ENCODE measurements at places on chromosomes 11 and 22. TPM values are rescaled to one million over a fixed set of nuclear protein-coding genes. Genes with fewer than 3 reads are reported as not detected.

ZFP91 gene
- 41.0 TPM for total RNA-seq

BBOX1 gene
- total RNA-seq, result not detected

DNA sequence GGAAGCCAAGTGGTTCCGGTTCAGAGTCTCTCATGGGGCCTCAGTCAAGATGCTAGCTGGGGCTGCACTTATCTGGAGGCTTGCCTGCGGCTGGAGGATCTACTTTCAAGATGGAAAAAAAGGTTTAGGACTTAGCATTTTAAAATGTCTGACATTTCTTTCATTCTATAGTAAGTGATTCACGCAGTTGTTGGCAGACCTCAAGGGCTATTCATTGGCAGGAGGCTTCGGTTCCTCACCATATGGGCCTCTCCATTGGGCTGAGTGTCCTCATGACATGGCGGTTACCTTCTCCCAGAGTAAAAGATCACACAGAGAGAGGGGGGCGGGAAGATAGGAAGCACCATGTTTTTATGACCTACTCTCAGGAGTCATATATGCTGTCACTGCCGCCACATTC lies 298.0 kb upstream of the PLET1 start:
- peaks cover 1% of the 10 kb centered on the region for H3K27me3 ChIP-seq
- no peak overlapping the region for H3K4me3 ChIP-seq
- H3K36me3 ChIP-seq, result no peaks in the 10 kb centered on the region
- DNase-seq, result no peak
- no peak overlapping the region for H3K27ac ChIP-seq

GRCh38 chr11:120708511-120709183 lies 197.1 kb downstream of the GRIK4 start:
- no peak for DNase-seq
- no peaks in the 10 kb centered on the region for H3K27me3 ChIP-seq
- H3K27ac ChIP-seq, result no peak overlapping the region
- no peaks in the 10 kb centered on the region for H3K36me3 ChIP-seq
- H3K4me3 ChIP-seq, result no peak overlapping the region

- peak overlapping the region; percentile 92 for H3K4me3 ChIP-seq
- H3K4me1 ChIP-seq, result peaks cover 42% of the 10 kb centered on the region
- no peak for DNase-seq
- H3K27me3 ChIP-seq, result no peaks in the 10 kb centered on the region
- H3K36me3 ChIP-seq, result no peaks in the 10 kb centered on the region
Measured at GRCh38 chr22:40176921-40177737, 596 bp upstream of the TNRC6B start.

- peaks cover 11% of the 10 kb centered on the region for H3K4me1 ChIP-seq
- DNase-seq, result no peak
- H3K27ac ChIP-seq, result no peak overlapping the region
- H3K27me3 ChIP-seq, result no peaks in the 10 kb centered on the region
Measured at GRCh38 chr11:35650006-35650405, 12.6 kb upstream of the TRIM44 start.

- H3K4me1 ChIP-seq, result peaks cover 6% of the 10 kb centered on the region
- H3K27ac ChIP-seq, result no peak overlapping the region
- no peak overlapping the region for H3K4me3 ChIP-seq
- H3K36me3 ChIP-seq, result no peaks in the 10 kb centered on the region
Measured at GRCh38 chr11:65309006-65309405, 5.7 kb upstream of the CDC42EP2 start.

DNA sequence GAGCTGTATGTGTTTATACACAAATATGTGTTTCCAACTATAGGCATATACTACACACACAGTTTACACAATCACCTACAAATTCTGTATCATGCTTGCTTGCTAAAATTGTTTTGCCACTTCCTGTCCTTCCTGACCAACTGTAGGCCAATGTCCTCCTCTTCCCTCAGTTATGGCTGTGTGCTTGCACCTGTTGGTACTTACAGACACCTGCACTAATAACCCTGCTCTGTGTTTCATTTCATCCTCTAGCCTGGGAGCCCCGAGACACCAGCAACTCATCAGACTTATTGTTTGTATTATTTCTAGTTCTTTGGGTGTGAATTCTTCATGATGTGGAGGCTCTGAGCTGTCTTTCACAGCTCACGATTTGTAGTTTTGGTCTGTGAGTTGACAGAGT lies 1.8 kb upstream of the NCF4 start:
- no peak overlapping the region for H3K27ac ChIP-seq
- no peak overlapping the region for H3K4me3 ChIP-seq
- H3K36me3 ChIP-seq, result no peaks in the 10 kb centered on the region
- DNase-seq, result no peak
- H3K27me3 ChIP-seq, result peaks cover 26% of the 10 kb centered on the region

Data from mesothelial cell of epicardium (in vitro differentiated cells).